Fibroblast of the aortic adventitia (primary cell): ENCODE measurements at places on chromosomes 7 and 10. TPM values are rescaled to one million over a fixed set of nuclear protein-coding genes. Genes with fewer than 3 reads are reported as not detected.

EN2 gene
- under 0.01 TPM in 1 of 2 replicates, not detected in the other for total RNA-seq

NAT16 gene
- total RNA-seq = not detected in 2 replicates

OR13A1 gene
- not detected in 2 replicates for total RNA-seq

TCTN3 gene
- total RNA-seq = 20.4 and 38.3 TPM in 2 replicates
